Iris pigment epithelial cell (primary cell): ENCODE measurements at places on chromosomes 1 and 21.

DNA sequence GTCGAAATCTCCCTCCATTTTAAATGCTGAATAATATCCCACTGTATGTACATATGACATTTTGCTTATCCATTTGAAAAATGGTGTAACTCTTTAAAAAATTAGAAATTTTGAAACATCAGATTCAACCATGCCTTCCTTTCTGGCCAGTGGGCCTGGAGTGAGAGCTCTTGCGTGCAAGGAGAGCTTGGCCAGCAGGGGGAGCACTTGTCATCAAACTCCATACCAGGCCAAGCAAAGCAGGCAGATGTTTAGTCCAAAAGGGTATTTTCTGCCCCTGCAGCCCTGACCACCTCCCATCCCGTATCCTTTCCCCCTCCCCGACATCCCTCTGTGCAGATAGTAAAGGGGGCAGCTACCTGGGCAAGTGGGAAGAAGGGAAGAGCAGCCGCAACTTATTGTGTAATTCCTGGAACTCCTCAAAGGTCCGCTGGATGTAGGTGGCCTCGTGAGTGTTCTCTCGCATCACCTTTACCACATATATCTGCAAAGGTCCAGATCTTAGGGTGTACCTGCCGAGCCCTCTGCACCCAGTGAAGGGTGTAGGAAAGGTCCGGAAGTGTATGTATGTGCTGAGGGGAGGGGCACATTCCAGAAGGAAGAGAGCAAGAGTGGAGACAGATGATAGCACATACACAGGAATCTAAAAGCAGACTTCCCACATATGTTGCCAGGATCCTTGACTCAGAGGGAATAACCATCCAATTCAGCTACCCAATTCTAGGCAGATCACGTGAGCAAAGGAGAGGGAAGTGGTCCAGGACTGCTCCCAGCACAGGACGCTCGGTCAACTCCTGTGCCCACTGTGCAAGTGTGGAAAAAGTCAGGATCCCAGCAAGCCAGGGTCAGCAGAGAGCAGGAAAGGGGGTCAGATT, 19.9 kb upstream of the PPP1R15B start:
- DNase-seq, result peak; percentile 81

DNA sequence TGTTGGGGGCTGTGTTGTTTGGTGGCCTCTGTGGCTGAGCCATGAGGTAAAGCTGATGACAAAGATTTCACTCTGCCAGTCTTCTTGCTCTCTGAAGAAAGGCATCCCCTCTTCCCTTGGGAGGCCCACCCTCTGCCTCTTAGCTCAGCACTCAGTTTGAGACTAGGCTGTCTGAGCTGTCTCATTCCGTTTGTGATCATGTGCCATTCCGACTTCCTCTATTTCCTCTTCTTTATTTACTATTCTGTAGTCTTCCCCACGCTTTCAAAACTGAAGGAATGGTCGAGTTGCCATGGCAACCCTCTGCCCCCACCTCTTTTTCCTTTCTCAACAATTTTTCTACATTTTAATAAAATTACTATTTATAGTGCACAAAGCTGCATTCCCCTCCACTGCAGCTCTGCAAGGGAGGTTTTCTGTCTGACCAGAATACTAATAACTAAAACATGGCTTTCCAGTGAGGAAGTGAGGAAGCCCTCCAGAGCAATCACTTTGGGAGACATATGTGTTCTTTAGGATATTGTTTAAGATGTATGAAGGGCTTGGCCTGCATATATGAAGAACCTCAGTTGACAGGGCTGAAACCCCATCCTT, 30.8 kb downstream of the KCNA3 start:
- DNase-seq, result no peak

DNA sequence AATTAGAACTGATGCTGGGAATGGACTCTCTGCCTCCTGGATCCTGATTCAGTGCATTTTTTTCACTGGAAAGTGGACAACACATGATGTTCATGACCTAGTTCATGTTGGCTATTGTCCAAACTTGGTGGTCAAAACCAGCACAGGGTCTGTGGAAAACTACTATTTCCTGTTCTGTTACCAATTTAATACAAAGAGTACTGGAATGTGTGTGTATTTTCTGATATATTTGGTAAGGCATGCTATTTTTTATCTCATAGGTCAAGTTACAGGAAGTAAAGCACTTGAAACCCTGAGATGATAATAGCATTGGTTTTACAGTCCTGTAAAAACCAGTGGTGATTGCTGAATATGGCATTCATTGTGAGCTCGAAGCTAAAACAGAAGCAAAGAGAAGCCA, 89.9 kb downstream of the SGIP1 start:
- DNase-seq, result peak; percentile 89

- peak; percentile 89 for DNase-seq
Measured at GRCh38 chr1:246566813-246567645, 773 bp downstream of the CNST start.

DNA sequence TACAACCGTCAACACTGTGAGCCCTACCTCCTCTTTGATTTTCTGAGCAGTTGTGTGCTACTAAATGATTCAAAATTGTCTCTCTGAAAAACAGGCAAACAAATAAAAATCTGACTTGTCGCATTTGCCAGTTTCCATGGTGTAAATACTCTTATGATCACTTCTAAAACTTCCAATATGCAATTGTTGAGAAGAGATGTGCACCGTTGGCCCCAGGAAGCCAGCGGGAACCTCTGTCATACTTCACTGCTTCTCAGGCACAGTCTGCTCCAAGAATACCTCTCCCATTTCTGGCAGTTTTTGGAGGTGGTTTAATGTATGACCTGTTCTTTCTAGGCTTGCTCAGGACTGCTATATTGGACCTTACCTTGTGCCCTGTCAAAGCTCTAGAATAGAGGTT, 196.0 kb upstream of the NCAM2 start:
- DNase-seq, result no peak

GRCh38 chr1:114286960-114287359, 133.3 kb upstream of the SYT6 start:
- DNase-seq, result no peak

- DNase-seq, result no peak
Measured at GRCh38 chr21:17388226-17388625, 124.6 kb upstream of the CXADR start.

GRCh38 chr1:6948861-6949260, 163.6 kb downstream of the CAMTA1 start:
- DNase-seq, result no peak

DNA sequence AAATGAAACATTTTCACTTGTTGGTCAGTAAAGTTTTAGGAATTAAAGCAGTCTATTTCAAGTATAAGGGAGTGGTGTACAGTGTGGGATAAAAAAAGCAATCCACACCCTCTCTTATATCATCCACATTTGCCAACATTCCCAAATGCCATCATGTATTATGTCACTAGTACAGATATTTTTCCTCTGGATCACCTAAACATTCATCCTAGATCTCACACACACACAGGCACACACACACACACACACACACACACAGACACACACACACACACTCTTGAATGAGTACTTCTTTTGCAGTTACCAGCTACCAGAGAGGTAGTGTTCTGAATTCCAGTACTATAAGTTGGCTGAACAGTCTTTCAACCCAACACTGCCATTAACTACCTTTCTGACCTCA, 1369.1 kb upstream of the ADGRL4 start:
- DNase-seq, result peak; percentile 55
